SW 1271 (cell line): ENCODE measurements at places on chromosomes 4 and X.
A peak's percentile ranks its signal among the peaks of the same experiment; 100 is the strongest.

- no peak for DNase-seq
These were observed 206.0 kb upstream of the SLC7A11 start for GRCh38 chr4:138448169-138448568.

DNA sequence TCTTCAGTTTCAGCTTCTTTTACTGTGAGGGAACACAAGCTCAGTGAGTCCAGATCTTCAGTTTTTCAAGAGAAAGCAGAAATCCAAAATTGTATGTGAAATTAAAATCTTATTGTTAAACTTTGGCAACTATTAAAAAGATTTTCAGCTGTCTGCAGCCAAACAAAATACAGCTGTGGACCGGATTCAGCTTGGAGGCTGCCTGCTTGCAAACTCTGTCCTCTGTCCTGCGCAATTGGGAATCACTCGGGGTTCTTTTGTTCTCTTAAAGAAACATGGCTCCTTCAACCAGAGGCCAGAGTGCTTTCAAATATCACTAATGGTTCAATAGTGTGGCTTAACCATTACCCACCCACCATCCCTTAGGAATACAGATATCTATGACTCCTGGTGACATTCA is 201.2 kb downstream of the CHIC2 start:
- no peak for DNase-seq

DNA sequence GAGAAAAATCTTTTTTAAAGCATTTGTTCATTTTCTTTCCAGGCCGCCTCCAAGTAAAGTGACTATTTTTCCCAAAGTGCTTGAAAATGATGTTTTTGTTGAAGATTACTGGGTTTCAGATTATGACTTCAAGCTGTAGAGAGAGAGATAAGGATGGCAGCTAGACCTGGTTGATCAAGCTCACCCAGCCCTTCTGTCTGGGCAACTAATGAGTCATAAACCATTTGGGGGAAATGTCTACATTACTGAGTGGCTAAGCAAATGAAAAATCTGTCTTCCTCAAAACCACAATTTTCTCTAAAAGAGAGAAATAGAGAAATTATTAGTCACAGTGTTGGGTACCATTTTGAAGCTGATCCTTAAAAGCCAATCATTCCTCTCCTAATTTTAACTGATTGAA is 355.4 kb upstream of the CPEB2 start:
- DNase-seq: no peak

- DNase-seq: no peak
These were observed 427.3 kb upstream of the RASGEF1B start for GRCh38 chr4:81898862-81899504.

DNA sequence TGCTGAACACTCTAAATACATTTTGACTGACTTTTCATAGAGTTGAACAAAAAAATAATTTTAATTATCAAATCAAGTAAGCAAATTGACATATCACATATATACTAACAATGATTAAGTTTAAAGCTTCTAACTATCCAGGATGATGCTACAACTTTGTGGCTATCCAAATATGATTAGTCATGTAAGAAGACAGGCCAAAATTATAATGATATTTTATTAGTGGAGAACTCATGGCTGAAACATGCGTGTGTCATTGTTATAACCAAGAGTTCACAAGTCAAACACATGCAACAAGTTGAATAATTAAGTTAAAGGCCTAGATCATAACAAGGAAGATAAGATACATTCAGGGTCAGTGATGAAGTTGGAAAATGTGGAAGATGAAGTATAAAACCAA is 346.8 kb downstream of the FSTL5 start:
- DNase-seq: no peak

GRCh38 chrX:46485897-46486296 is 59.3 kb downstream of the ZNF674 start:
- no peak for DNase-seq

DNA sequence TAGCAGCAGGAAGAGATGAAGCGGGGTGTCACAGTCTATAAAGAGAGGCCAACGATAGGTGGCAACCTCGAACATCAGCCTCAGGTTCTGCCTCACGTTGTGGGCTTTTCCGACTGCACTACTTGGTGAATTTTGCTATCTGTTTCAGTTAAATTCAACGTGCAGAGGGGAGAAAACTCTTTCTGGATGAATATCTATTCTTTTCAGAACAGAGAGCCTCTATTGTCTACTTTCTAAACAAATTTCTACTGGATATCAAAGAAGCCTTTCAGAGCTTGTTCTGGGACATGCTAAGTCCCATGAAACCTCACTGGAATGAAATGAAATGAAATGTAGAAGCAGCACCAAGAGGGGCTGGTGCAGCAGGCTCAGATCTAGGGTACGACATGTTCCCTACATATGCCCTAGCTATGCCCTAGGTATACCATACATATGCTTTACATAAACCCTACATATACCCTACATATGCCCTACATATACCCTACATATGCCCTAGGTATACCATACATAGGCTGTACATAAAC is 116.5 kb upstream of the TRIM2 start:
- no peak for DNase-seq

- DNase-seq: no peak
These were observed 411.2 kb downstream of the MID1IP1 start for GRCh38 chrX:39212456-39212855.

GRCh38 chr4:152534541-152535359 is 1.1 kb downstream of the FBXW7 start:
- no peak for DNase-seq

DNA sequence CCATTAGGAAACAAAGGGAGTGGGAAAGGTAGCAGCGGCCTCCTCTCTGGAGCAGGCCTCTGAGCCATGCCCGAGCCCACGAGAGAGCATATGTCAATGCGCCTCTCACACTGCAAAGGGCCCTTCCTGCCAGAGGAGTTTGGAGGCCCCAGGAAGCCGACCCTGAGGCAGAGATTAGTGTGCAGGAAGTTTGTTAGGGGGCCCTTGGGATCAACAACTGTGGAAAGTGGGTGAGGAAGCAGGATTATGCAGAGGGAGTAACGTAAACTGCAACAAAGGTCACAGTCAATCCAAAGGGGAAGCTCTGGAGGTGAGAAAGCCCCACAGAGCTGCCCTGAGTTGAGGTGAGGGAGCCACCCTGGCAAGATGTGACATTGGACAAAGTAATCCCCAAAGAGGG is 17.4 kb downstream of the RTL5 start:
- DNase-seq: no peak

- DNase-seq: no peak
These were observed 193.1 kb downstream of the SLIT2 start for GRCh38 chr4:20444599-20445337.

- no peak for DNase-seq
These were observed 364.3 kb downstream of the FBXO8 start for GRCh38 chr4:173919196-173919595.

DNA sequence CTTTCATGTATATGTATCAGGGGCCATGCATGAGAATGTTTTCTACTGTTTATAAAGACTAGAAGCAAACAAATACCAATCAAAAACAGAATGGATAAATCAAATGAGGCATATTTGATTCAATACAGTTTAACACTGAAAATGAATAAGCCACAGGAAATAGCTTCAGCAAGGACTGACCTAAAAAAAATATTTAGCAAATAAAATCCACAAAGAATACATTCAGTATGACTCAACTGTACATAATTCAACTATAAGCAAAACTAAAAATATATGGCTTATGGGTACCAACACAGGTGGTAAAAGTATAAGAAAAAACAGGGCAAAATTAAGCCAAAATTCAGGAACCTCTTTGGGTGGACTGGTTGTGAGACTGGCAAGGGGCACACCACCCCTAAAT is 112.9 kb downstream of the KCNIP4 start:
- DNase-seq: no peak

- peak; percentile 7 for DNase-seq
These were observed 73.8 kb upstream of the FREM3 start for GRCh38 chr4:143773998-143774895.
